ENCODE measurements at places on chromosomes 6 and 20.

GRCh38 chr20:32479012-32479411 lies 106.1 kb downstream of the NOL4L start:
- H3K27me3 ChIP-seq: peaks cover 2% of the 10 kb centered on the region
- peaks cover 21% of the 10 kb centered on the region for H3K4me1 ChIP-seq
- DNase-seq: no peak
- no peaks in the 10 kb centered on the region for H3K36me3 ChIP-seq

- H3K36me3 ChIP-seq: peaks cover 6% of the 10 kb centered on the region
- peaks cover 24% of the 10 kb centered on the region for H3K27me3 ChIP-seq
- peak overlapping the region; percentile 48 for H3K27ac ChIP-seq
- no peak overlapping the region for H3K4me3 ChIP-seq
- H3K4me1 ChIP-seq: no peaks in the 10 kb centered on the region
- DNase-seq: no peak
These were observed 32.0 kb downstream of the POM121L2 start for GRCh38 chr6:27280064-27280539.

DNA sequence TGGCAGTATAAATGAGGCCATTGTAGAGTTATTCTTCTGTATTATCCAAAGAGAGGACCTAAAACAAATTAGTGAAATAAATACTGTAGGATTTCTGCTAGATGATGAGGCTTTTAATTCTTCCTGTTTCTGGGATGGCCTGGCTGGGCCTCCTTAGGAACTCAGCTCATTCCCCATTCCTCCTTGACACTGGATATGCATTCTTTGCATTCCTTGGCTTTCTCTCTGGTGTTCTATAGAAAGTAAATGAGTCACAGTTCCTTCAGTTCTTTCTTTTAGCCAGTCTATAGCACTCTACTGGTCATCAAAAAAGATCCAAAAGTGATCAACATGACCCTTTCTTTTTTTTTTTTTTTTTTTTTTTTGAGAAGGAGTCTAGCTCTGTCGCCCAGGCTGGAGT lies 8.6 kb downstream of the OR10C1 start:
- H3K27ac ChIP-seq: no peak overlapping the region
- no peak for DNase-seq
- H3K4me1 ChIP-seq: no peaks in the 10 kb centered on the region
- H3K36me3 ChIP-seq: peaks cover 1% of the 10 kb centered on the region
- H3K27me3 ChIP-seq: peaks cover 23% of the 10 kb centered on the region

GRCh38 chr6:56368491-56368890 lies 121.1 kb upstream of the COL21A1 start:
- no peaks in the 10 kb centered on the region for H3K36me3 ChIP-seq
- no peak overlapping the region for H3K27ac ChIP-seq
- H3K4me3 ChIP-seq: no peak overlapping the region
- peaks cover 12% of the 10 kb centered on the region for H3K4me1 ChIP-seq
- no peaks in the 10 kb centered on the region for H3K27me3 ChIP-seq

DNA sequence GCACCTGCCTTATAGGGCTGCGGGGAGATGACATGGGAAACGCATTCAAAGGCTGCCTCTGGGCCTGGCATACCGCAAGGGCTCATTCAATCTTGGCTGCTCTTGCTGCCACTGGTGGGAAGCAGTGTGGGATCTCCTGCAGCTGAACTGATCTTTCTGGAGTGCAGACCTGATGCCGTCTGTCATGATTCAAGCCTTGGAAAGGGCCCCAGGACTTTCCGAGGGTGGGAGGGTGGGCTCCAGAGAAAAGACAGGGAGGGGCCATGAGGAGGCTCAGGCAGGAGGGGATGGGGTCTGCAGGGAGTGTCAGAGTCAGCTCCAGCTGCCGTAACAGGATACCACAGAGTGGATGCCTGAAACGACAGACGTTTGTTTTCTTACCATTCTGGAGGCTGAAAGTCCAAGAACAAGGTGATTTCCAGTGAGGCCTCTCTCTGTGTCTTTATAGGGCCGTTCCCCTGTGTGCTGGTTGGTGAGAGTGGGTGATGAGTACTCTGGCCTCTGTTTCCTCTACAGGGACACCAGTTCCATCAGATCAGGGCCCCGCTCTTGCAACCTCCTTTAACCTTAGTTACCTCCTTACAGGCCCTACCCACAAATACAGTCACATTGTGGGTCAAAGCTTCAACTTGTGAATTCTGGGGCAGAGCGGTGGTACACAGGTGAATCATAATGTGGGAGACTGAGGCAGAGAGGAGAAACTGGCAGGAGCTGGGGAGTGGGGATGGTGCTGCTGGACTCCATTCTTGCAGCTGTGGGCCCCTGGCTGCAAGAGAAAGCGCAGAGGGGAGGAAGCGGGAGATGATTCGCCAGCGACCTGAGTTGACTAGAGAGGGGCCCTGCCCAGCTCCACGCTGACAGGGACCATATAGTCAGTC lies 148.4 kb downstream of the SYCP2 start:
- H3K4me1 ChIP-seq: no peaks in the 10 kb centered on the region
- peaks cover 8% of the 10 kb centered on the region for H3K27me3 ChIP-seq
- H3K4me3 ChIP-seq: no peak overlapping the region
- H3K36me3 ChIP-seq: no peaks in the 10 kb centered on the region
- no peak for DNase-seq

DNA sequence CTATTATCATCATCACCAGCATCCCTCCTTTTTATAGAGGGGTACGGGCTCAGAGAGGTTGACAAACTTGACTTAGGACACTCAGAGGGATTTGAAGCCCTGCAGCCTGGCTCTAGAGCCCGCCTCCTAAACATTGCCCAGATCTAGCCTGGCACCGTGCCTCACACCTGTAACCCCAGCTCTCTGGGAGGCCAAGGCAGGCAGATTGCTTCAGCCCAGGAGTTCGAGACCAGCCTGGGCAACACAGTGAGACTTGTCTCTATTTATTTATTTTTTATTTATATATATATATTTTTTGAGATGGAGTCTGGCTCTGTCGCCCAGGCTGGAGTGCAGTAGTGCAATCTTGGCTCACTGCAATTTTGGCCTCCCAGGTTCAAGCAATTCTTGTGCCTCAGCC lies 6.3 kb upstream of the CSE1L start:
- no peak overlapping the region for H3K4me3 ChIP-seq
- no peak overlapping the region for H3K27ac ChIP-seq
- peaks cover 6% of the 10 kb centered on the region for H3K4me1 ChIP-seq
- H3K27me3 ChIP-seq: no peaks in the 10 kb centered on the region
- no peak for DNase-seq

GRCh38 chr6:16227048-16227562 lies 11.3 kb upstream of the GMPR start:
- no peak overlapping the region for H3K27ac ChIP-seq
- H3K4me3 ChIP-seq: no peak overlapping the region
- no peaks in the 10 kb centered on the region for H3K36me3 ChIP-seq
- H3K4me1 ChIP-seq: no peaks in the 10 kb centered on the region
- peaks cover 6% of the 10 kb centered on the region for H3K27me3 ChIP-seq
- DNase-seq: no peak

- H3K4me1 ChIP-seq: no peaks in the 10 kb centered on the region
- H3K36me3 ChIP-seq: no peaks in the 10 kb centered on the region
- no peak overlapping the region for H3K27ac ChIP-seq
- no peak for DNase-seq
These were observed 477.1 kb downstream of the BTBD3 start for GRCh38 chr20:12394786-12395185.

DNA sequence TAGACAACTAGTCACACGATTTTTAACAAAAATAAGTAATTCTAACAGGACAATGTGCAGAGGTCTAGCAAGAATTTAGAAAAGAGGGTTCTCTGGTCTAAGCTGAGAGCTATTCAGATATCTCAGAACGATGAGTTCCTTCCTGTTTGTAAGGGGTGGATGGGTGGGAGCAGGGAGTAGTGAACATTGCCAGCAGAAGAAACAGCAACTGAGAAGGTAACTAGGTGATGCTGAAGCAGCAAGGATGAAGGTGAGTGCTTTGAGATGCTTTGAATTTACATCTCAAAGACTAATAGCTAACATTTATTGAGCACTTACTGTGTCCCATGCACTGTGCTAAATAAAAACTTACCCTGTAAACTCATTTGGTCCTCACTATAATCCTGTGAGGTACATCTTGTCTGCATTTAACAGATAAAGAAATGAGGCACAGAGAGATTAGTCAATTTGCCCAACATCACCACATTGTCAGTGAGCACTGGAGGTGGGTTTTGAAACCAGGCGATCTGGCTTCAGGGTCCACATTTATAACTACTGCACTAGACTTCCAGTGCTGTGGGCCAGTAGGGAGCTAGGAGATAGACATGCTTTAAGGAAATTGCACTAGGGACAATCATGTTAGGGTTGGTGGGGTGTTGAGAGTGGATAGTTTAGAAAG lies 15.7 kb downstream of the BRD2 start:
- no peaks in the 10 kb centered on the region for H3K27me3 ChIP-seq
- no peak for DNase-seq
- H3K27ac ChIP-seq: peak overlapping the region; percentile 85
- H3K4me3 ChIP-seq: no peak overlapping the region
- H3K36me3 ChIP-seq: peaks cover 12% of the 10 kb centered on the region

DNA sequence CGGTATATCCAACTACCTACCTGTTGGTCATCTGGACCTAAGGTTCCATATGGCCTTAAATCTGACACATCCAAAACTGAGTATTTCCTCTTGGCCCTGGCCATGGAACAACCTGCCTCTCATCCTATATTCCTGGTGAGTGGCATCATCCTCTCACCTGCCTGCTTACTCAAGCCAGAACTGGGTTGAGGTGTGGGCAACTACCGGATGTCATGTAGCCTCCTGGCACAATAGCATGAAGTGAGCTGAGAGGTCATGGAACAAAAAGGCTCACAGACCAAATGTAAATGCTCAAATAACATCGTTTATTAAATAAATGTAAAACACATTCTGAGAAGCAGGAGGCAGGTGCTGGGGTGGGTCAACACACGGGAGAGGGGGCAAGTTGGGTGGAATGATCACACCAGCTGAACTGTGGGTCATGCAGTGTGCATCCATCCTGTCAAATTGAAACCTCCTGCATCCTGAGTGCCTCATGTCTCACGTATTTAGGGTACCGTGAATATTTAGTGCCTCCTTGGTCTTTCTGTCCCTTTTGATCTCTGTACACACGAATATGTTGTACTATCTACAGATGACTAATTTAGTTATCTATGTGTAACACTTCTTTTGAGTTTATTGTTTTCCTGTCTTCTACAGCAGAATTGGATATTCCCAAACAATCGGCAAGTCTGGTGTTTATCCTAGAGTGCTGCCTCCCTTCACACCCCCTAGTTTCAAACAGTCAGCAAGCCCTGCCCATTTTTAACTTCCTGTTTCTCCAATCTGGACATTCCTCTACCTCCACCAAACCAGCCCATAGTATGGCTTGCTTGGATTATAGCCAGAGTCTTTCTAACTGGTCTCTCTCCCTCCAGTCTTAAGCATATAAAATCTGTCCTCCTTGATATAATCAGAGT lies 7.9 kb upstream of the POU5F1 start:
- H3K4me1 ChIP-seq: peaks cover 13% of the 10 kb centered on the region
- peaks cover 3% of the 10 kb centered on the region for H3K36me3 ChIP-seq
- H3K27ac ChIP-seq: no peak overlapping the region

- H3K4me3 ChIP-seq: peak overlapping the region; percentile 97
- no peaks in the 10 kb centered on the region for H3K36me3 ChIP-seq
- no peaks in the 10 kb centered on the region for H3K27me3 ChIP-seq
- no peak for DNase-seq
- peak overlapping the region; percentile 95 for H3K27ac ChIP-seq
- peaks cover 39% of the 10 kb centered on the region for H3K4me1 ChIP-seq
These were observed 712 bp downstream of the DEK start for GRCh38 chr6:18263418-18264218.

DNA sequence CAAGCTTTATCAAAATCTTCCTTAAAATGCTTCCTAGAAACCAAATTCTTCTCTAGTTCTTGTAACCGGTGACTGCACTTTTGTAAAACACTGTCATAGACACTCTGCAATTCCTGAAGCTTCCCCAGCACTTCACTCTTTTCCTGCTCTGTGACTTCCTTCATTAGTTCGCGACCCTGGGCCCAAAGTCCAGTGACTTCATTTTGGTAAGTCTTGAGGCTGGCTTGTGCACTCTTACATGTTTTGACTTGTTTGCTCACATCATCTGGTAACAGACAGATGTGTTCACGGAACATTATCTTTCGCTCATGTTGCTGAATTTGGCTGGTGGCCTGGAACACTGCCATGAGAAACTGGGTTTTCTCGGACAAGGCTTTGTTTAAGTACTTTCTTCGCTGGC lies 306.2 kb downstream of the SYNE1 start:
- no peak for DNase-seq
- H3K36me3 ChIP-seq: no peaks in the 10 kb centered on the region
- no peak overlapping the region for H3K27ac ChIP-seq
- no peaks in the 10 kb centered on the region for H3K4me1 ChIP-seq

DNA sequence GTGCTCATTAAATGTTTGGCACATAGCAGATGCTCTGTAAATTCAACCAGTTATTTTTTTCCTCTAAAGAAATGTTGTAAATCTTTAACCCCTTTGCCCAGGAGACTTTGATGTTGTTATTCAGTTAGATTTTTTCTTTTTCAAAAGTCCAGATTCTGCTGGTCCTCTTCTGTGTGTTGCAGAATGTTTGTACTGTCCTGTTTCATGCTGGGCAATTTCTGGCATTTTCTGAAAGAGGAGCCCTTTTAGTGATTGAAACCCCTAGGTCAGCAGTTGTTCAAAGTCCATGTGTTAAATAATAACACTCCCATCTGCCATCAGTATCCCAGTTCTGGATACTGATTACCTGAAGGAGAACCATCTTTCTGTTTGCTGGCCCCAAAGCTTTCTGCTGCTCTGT lies 1.3 kb upstream of the SLC17A1 start:
- H3K36me3 ChIP-seq: no peaks in the 10 kb centered on the region
- peaks cover 5% of the 10 kb centered on the region for H3K4me1 ChIP-seq
- no peak overlapping the region for H3K27ac ChIP-seq
- peaks cover 9% of the 10 kb centered on the region for H3K27me3 ChIP-seq
- DNase-seq: no peak
- H3K4me3 ChIP-seq: no peak overlapping the region

GRCh38 chr6:108944707-108945680 lies 96.8 kb downstream of the ARMC2 start:
- H3K4me1 ChIP-seq: peaks cover 17% of the 10 kb centered on the region
- no peaks in the 10 kb centered on the region for H3K36me3 ChIP-seq
- H3K27me3 ChIP-seq: no peaks in the 10 kb centered on the region
- DNase-seq: no peak
- no peak overlapping the region for H3K4me3 ChIP-seq

DNA sequence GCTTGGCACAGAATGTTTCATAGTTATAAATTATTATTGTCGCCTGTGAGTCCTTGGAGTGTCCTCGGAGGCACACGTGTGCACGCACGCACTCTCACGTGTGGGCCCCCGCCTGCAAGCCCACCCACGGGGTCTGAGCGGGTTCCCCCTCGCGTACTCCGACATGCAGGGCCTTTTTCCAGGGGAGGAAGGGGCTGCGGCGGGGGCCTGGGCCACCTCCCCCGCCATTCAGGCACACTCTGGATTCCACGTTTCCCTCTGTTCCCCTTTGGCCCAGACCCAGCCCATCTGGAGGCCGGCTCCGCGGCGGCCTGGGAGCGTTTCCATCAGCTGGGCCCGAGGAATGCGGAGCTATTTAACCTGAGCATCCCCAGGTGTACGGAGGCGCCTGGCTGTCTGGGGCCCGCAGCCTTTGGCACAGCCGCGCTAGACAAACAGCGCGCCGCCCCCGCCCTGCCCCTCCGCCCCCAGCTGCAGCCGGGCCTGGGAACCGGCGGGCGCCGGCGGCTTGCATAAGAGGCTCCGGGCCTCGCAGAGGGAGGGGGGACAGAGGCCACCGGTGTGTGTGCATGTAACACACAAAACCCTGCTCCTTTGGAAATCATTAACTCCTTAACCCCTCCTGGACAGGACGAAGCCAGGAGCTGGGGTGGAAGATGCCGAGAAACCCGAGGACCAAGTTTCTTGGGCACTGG lies 3.3 kb downstream of the ID1 start:
- no peaks in the 10 kb centered on the region for H3K36me3 ChIP-seq
- H3K27ac ChIP-seq: no peak overlapping the region
- DNase-seq: no peak
- H3K27me3 ChIP-seq: peaks cover 7% of the 10 kb centered on the region
- peaks cover 12% of the 10 kb centered on the region for H3K4me1 ChIP-seq

- DNase-seq: no peak
- H3K36me3 ChIP-seq: no peaks in the 10 kb centered on the region
These were observed 256.5 kb downstream of the TRDN start for GRCh38 chr6:123380257-123380656.

Measured in memory B cell (primary cell).